Activated CD4-positive, alpha-beta T cell treated with anti-CD3 and anti-CD28 coated beads, Interleukin-2, amount 50 U/mL, for 4 hours (primary cell): ENCODE measurements at places on chromosomes 6 and 20.

DNA sequence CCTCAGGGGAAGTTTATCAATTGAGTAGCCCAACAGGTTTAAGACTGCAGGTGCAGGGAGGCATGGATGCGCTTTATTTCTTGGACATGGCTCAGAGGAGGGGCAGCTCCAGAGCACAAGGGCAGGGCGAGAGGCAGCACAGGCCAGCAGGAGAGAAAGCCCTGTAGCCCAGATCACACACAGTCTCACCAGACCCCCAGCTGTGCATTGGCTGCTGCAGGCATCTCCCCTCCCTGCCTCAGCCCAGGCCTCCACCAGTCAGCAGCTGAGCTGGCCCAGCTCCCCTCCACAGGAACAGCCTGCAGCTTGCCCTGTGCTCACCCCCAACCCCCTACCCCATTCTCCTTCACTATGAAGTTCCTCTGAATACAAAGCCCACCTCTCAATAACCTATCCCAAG is 24.7 kb downstream of the MRPL14 start:
- DNase-seq = no peak

GRCh38 chr6:160990847-160991405 is 643 bp upstream of the MAP3K4 start:
- DNase-seq = no peak

DNA sequence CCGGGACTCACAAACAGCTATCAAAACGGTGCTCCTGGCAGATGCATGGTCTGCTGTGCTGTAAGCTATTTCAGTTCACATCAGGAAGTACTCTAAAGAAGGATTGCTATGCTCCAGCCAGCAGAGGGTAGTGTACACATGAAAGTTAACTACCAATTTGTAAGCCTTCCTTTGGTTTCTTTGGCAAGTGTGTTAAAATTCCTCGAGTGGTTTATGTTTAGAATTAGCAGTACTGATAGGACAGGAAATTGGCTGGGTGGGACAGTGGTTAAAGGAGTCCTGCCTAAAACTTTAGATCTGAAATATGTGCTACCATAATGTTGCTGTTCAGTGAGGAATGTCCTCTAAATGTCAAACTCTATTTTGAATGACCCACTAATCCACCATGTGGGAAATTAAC is 47.4 kb downstream of the TRMT11 start:
- no peak for DNase-seq

DNA sequence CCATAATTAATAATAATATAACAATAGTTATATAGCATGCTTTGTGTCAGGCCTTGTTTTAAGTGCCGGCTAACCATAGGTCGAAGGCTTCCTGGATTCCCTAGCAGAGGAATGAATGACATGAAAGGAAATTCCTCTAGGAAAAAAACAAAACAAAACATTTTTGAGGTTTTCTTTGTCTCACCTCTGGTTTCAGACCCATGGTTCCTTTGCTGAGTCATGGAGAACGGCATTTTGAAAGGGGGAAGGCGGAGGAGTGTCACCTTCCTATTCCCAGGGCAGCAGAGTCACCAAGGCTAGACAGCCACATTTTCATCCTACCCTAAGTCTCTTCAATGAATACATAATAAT is 25.3 kb upstream of the CCND3 start:
- no peak for DNase-seq

DNA sequence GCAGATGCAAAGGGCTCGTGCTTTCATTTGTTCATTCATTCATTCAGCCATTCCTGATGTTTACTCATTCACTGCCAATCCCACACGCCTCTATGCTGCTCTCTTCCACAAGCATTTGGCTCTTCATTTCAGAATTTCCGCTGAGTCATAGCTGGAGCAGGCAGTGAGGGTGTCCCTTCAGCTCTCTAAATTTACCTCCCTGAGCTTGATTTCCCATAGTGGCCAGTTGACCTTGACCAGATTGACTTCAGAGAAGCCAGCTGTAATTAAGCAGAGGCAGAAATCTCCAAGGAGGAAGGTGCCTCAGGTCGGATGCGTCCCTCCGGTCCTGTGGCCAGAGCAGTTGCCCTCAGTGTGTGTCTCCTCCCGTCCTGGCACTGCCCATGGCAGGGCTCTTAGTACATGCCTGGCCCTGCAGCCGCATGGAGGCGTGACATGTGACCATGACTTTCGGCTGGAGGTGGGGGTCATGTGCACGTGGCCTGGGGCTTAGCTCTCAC is 267.2 kb upstream of the ECI2 start:
- DNase-seq = no peak

DNA sequence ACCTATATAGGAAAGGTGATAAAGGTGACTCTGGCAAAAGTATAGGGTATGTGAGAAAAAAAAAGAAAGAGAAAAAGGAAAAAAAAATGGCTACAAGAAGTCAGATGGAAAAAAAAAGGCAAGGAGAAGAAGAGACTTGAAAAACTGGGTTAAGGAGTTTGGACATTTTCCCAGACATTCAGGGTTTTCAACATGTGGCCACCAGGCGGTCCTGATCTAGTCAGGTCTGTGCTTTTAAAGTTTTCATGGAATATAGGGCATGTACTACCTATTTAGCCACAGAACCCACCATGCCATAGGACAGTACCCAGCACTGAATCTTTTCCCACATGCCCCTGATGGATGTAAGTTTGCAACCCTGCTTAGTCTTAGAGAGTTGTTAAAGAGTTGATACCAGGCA is 433.7 kb downstream of the MAFB start:
- no peak for DNase-seq

GRCh38 chr6:24060982-24061754 is 64.8 kb upstream of the NRSN1 start:
- DNase-seq = no peak

- no peak for DNase-seq
Observed at GRCh38 chr6:24981386-24981760, 45.6 kb upstream of the RIPOR2 start.

DNA sequence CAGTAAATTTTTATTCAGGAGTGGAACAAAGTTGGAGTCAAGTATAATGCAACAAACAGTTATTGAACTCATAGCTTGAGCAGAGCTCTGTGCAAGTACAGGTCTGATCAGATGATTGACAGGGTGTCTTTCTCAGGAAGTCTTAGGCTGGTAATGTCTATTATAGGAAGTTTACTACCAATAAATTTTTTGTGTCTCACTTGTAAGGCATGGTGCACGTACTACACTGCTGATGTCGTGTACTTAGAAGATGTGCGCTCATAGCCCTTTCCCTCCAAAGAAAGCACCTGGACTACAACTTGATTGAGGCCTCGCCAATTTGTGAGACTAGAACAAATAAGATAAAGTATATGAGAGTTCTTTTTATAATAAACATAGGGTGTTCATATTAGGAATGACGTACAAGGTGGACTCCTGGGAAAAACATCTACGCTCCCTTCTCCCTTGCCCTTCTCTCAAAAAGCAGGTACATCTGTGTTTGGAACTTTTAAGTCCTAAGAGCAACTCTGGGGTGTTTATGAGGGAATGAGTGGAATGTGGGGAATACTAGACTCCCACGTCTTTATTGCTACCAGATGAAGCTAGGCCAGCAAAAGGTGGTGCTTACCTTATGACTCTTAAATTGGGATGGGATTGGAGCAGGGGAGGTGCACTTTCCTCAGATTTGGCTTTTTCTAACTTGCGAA is 1.5 kb downstream of the NDUFAF5 start:
- no peak for DNase-seq

DNA sequence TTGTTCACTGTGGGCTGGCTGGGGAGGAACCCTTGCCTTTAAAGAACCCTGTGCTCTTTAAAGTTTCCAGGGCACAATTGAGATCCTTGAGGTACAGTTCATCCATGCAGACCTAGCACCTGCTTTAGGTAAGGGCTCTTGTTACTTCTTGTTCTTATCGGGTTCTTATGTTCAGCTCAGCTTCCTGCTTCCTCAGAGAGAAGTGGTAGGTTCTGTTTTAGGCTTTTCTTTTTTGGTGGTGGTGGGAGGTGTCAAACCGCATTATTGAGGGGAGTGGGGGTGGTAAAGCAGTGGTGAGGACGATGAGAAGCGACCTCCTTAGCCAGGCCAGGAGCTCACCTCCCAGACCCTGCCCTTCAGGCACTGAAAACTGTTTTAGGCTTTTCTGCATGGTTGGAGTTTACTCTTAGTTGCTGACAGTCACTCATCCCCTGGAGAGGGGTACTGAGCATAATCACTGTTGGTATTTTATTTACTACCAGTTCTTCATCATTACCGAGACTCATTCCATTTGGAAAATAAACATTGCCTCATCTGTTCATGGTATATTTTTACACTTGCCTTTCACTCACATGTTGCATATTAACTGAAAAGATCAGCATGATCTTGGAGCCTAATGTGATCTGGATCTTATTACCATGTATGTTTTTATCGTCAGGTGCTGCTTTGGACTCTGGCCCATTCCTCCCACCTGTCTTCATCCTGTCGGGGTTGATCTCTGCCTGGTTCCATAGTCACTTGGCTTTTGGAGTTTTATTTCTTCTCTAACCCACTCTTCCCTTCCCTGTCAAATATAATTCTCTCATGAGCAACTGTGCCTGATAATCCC is 35.4 kb downstream of the SLC16A10 start:
- no peak for DNase-seq

GRCh38 chr20:39661833-39662232 is 699.7 kb downstream of the DHX35 start:
- no peak for DNase-seq

- DNase-seq = no peak
Observed at GRCh38 chr6:55874316-55874715, 1.1 kb downstream of the BMP5 start.

DNA sequence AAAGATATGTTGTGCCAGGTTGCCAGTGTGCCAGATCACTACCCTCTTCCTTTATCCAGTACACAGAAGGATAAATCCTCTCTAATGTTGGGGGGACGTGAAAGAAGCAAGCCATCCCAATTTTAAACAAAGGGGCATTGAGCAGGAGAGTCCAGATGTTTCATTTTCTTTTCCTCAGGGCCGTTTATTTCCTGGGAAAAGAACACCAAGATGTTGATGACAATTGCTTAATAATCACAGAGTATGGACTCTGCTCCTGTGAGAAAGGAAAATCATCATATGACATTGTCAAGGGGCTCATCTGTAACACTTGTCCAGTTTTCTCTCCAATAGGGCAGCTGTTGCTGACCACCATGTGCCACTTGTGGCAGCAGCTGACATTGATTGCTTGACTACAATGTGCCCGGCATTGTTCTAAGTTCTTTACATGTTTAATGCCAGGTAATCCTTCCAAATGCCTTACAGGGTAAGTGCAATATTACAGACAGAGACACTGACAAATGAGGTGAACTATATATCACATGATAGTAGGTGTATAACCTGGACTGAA is 161.4 kb downstream of the CD109 start:
- DNase-seq = no peak

GRCh38 chr6:47932575-47932974 is 150.7 kb downstream of the OPN5 start:
- no peak for DNase-seq
